ENCODE measurements at places on chromosomes 4 and X.

DNA sequence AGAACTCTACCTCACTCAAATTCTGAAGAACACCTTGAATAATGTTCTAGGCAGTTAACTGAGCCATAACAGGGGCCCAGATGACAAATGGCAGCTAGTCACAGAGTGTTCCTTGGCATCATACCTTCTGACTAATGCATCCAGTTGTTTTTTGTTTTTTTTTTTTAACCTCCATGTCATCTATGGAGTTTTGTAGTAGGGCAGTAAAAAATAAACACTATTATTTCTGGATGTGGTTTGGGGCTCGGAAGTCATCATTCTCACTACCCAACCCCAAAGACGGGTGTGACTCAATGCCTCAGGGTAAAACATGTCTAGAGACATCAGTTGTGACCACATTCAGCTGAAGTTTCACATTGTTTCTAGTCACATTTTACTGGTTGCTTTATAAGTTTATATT is 31.2 kb upstream of the MCF2 start:
- DNase-seq, result no peak

GRCh38 chrX:15468036-15468435 is 25.1 kb downstream of the PIR start:
- no peak for DNase-seq

DNA sequence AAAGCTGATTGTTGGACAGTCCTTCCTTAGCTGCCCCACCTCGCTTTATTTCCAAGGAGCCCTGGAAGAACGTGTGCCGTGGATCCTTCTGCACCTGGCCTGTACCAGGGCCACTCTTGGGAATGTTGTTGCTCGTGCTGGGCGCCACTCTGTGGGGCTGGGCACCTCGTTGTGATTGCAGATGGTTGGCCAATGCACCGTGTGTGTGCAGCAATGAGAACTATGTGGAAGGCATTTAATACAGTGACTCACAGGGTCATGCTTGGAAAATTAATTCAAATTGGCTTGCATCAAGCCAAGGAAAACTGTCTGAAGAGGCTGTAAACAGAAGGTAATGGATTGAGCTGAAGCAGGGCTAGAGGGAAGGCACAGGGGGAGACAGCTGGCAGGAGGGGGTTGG is 37.0 kb upstream of the CD99L2 start:
- DNase-seq, result no peak

- no peak for DNase-seq
Measured at GRCh38 chr4:21113496-21114223, 413.4 kb downstream of the PACRGL start.

- DNase-seq, result no peak
Measured at GRCh38 chr4:153476829-153477574, 10.8 kb downstream of the TMEM131L start.

GRCh38 chr4:114698231-114698630 is 99.6 kb downstream of the UGT8 start:
- DNase-seq, result no peak

DNA sequence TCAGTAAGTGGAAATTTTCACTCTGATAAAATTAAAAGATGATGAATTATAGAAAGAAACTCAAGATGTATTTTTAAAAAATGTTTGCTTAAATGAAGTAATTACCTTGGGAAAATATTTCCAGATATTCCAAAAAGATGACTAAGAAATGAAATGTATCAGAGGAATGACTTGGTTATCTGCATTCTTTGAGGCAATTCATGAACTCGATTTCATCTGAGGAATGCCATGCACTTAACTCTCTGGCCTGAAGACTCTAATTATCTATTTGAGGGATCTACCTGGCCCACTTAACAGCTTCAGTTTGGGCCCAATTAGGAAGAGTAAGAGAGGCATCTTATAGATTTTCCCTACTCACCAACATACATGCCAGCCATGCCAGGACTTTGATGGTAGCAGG is 182.3 kb downstream of the INPP4B start:
- DNase-seq, result no peak

- DNase-seq, result no peak
Measured at GRCh38 chr4:182536221-182536811, 293.1 kb downstream of the TENM3 start.

GRCh38 chr4:186845137-186845842 is 121.6 kb upstream of the FAT1 start:
- no peak for DNase-seq

DNA sequence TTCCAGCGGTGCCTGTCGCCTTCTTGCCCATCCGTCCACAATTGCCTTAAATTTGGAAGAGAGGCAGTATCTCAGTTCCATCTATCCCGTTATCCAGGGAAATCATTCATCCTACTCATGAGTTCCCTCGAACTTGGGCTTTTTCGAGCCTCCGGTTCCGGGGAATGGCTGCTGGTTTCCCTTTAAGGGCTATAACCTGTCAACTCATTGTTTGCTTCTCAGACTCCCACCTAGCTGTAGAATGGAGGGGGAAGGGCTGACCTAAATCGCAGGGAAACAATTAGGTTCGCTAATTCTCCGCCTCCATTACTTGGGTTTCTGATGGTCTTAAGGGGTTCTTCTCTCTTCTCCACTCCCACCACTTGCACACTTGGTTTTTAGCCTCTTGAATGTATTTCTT is 1.2 kb downstream of the UCHL1 start:
- no peak for DNase-seq

- no peak for DNase-seq
Measured at GRCh38 chr4:108867476-108867875, 104.6 kb upstream of the ETNPPL start.

DNA sequence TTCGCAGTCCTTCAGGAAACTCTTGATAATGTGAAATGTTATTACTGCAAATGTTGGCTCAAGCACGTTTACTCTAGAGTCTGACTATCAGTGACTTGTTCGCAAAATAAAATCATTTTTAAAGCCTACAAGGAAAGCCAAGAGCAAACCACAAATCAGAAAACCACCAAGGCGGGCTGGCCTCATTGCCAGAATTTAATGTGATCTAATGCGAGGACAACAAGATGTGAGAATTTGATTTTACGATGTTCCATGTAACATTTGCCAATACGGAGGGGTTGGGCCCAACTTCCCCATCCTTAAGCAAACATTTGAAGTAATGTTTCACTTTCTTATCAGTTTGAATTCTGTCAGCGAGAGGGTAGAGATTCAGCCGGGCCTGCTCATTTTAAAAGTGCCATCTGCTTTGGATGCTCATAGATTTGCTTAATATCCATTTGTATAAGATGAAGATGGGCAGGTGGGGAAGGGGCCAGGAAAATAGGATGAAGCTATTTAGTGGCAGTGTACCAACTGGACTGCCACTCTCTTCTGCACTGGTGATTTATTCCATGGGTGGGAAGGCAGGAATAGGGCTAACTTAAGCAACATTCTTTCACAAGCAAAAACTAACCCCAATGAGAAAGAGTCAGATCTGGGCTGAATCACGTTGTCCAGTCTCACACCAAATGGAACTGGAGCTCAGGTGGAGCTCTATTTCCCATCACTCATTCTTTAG is 225.3 kb downstream of the ANAPC10 start:
- DNase-seq, result no peak

- no peak for DNase-seq
Measured at GRCh38 chr4:141860974-141861373, 224.6 kb downstream of the IL15 start.

Measured in HuH-7.5 (cell line).